ENCODE measurements at places on chromosomes 11 and 22.

DNA sequence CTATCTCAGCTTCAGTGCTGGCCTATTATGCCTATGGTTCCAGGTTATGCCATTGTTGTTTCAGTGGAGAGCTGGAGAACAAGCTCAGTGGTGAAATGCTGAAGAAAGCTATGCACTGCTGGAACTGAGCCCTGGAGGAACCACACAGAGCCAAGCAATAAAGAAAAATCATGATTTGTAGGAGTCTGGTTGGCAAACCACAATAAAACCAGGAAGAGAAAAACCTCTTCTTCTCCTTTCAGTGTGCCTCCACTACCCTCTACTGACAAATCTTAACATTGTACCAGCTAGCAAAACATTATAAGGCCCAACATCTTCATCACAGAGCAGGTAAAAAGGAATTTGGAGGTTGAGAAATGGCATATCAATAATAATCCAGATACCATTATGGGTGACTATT, 5.3 kb downstream of the OR51F2 start:
- DNase-seq, result no peak

GRCh38 chr11:119858288-119858687, 129.3 kb upstream of the NECTIN1 start:
- DNase-seq, result no peak

DNA sequence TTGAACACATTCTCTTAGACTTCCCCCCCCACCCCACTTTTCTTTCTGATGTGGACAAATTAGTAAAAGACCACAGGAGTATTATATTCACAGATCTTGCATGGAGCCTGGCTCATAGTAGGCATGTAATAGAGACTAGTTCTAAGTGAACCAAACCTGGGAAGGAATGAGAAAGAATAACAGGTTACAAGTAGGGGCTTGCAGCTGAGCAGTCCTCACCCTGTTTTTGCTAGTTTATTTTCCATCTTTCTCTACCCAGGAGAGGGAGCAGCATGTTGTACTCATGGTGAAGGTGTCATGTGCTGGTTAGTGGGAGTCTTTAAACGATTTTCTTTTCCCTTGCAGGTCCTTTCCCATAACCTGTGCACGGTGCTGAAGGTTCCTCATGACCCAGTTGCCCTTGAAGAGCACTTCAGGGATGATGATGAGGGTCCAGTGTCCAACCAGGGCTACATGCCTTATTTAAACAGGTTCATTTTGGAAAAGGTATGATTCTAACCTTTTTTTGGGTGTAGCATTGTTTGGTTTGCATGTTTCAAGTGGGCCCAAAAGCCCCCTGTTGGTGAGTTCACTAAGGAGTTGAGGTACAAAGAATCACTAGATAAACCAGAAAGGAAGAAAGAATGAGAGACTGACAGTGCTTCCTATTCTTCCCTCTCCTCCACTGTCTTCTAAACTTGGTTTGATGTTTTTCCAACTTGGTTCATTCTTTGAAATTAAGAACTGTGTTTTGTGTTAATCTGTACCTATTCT, 30.1 kb downstream of the SWAP70 start:
- DNase-seq, result no peak

DNA sequence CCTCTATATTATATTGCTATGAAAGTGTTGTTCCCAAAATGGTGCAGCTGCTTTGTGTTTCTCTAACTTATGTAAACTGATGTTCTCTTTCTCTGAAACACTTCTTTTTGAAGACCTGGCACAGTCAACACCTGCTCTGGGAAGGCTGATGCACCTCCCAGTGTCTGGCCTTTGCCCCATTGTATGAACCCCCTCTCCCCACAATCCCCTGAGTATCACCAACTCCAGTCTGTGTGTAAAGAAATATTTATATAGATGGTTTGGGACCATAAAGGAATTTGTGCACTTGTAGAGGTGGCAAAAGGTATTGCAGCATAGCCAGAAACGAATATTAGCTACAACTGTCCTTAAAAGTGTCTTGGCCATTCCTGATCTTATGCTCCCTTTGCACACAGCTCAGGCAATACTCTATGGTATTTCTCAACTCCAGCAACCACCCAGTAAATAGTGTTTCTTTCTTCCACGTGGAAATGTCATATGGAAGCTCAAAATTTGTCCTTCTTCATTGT, 365.2 kb upstream of the DDI1 start:
- no peak for DNase-seq

GRCh38 chr11:94666792-94667721, 99.9 kb downstream of the PIWIL4 start:
- no peak for DNase-seq

GRCh38 chr11:9075556-9075955, 15.8 kb downstream of the SCUBE2 start:
- DNase-seq, result no peak

DNA sequence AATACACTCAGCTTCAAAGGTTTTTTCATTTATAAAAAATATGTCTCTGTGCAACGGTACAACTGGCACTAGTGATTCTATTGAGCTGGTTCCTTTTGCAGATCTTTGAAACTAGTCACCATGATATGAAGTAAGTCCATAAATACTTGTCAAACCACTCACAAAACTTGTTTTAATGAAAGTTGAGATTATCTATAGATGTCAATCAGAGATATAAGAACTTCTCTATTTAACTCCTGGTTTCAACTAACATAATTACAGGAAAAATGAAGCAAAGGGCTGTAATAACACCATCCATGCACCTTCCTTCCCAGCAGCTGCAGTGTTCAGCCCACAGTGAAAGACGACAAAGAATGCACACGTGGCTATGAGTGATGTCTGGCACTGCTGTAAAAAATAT, 44.7 kb downstream of the TMEM123 start:
- no peak for DNase-seq

DNA sequence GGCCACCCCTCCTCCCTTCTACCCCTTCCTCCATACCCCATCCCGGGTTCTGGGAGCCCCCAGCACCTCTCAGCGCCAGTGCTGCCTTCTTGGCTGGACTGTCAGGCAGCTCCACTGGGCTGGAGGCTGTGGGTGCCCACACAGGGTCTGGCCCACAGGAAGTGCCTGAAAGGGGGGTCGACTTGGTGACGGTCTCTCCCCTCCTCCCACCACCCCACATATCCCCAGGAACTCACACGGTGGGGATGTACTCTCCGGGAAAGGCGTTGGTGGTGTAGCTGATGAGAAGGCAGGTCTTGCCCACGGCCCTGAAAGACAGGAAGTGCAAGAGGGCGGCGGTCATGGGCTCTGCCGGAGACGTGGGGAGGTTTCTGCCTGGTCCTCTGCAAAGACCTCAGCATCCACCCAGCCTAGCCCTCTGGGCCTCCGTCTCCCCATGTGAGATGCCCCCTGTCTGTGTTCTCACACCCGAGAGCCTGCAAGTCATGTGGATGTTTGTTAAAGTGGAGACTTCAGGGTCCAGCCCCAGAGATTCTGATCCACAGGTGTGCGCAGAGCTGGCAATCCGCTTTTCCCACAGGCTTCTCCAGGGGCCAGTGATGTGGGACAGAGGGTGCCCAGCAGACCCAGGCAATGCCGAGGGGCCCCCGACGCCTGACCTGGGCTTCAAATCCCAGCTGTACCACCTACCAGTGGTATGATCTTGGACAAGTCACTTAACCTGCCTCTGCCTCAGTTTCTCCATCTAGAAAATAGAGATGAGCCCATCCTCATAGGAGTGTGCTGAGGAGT, 2.5 kb downstream of the RAC2 start:
- no peak for DNase-seq

GRCh38 chr11:111941963-111942362, 4.8 kb downstream of the DIXDC1 start:
- DNase-seq, result no peak

DNA sequence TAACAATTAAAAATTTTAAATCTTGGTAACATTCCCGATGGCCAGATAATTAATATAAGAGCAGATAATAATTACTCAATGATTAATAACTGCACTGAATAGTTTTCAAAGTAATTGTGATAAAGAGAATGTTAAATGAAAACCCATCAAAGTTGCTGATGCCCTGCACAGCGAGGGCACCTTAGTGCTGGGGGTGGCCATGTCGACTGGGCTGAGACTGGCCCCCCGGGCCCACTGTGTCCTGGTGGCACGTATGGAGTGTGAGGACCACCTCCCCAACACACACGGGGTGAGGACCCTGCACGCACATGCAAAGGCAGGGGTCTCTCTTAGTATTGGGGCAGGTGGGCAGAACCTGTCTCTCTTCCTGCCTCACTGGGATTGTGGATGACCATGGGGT, 15.1 kb upstream of the CCDC188 start:
- DNase-seq, result no peak

DNA sequence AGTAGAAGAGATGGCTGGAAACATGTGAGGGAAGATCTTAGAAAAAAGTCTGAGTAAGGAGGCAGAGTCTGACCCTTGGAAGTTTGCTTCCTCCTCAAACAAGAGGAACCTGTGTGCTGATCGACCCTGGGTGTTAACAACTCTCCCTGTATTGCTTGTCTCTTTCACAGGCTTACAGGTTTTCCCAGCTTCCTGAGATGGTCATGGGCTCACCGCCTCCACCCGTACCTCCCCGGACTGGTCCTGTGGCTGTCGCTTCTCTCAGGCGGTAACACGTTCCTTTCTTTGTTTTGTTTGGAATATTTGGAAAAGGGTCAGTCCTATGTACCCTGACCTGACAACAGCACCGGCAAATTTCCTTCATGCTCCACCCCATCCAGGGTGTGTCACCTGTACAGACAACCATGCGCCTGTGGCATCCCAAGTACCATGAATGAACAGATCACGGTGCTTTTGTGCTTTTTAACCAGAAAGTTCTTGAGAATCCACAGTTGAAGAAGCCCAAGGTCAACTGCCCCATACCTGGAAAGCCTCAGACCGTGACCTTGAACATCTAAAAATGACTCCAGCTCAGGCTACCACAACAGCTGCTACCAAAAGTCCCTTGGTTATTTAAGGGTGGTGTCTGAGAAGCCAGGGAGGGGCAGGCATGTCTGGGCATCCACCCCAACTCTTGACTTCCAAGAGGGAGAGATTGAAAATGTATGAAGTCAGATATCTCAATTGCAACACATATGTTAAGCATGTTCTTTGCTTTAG, 44.6 kb downstream of the C11orf91 start:
- DNase-seq, result no peak

DNA sequence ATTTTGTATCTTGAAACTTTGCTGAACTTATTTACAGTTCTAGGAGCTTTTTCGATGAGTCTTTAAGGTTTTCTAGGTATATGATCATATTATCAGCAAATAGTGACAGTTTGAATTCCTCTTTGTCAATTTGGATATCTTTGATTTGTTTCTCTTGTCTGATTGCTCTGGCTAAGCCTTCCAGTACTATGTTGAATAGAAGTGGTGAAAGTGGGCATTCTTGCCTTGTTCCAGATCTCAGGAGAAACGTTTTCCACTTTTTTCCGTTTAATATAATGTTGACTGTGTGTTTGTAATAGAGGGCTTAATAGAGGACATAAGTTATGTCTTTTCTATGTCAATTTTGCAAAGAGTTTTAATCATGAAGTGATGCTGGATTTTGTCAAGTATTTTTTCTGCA, 124.3 kb downstream of the ZNF280B start:
- no peak for DNase-seq

DNA sequence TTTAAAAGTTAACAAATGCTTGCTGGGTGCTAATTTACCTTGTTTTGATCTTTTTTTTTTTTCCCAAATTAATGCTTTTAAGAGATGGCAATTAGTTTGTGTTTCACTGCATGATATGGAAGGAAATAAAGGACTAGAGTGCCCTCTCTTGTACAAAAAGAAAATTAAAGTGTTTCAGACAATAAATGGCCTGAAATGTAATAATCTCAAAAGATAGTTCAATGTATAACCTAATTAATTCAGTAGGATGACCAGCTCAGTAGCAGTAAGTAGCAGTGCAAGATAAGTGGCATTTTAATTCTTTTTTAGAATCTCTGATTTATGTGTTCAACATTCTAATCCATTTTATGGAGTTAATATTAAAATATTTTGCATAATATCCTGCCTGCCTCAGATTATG, 39.9 kb upstream of the MYO18B start:
- no peak for DNase-seq

DNA sequence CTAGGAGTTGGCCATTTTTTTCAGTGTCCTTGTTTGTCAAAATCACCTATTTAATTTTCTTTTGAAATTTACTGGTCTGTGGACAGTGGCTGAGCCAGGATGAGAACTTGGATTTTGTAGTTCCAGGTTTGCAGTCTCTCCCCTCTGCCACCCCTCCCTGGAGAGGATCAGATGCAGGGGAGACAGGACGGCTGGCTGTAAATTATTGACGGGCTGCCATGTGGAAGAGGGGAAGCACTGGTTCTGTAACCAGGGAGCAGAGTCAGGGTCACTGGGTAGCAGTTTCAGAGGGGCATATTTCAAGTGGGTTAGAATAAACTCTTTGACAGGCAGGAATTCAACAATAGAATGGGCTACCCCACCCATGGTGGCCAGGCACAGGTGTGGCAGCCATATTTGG, 20.6 kb upstream of the YWHAH start:
- no peak for DNase-seq

GRCh38 chr11:73194593-73194992, 23.5 kb upstream of the P2RY2 start:
- DNase-seq, result no peak

DNA sequence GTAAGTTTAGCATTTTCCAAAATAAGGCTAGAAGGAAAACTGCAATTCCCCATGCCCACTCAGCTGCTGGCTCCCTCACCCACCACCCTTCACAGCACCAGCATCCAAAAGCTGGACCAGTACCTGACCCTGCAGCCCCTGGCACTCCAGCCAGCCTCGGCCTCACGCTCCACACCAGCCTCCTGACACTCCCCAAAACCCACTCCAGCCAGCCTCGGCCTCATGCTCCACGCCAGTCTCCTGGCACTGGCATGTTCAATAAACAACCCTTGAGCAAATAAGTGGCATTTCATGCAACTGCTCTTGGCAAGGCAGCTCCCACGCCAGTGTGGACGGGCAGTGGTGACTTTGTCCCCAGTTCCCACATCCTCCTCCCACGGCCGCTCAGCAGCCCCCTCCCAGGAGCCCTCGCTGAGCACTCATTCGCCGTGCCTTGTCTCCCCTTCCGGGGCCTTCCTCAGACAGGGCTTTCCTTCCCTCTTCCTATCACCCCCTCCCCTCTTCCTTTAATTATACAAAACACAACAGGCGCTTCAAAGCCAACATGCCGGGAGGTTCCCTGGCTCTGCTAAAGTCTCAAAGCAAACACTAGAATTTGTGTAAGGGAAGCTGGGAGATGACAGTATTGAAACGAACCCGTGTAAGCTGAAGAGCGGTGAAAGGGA, 6.8 kb downstream of the TOLLIP start:
- no peak for DNase-seq

- no peak for DNase-seq
These were observed 13.3 kb downstream of the OR52B2 start for GRCh38 chr11:6156628-6157359.
